Inflammatory macrophage (primary cell): ENCODE measurements at places on chromosomes 11 and 22.
A peak's percentile ranks its signal among the peaks of the same experiment; 100 is the strongest.

GRCh38 chr11:131411636-131412035 is 41.2 kb downstream of the NTM start:
- no peak for DNase-seq

GRCh38 chr11:64252003-64252872 is 908 bp downstream of the PLCB3 start:
- DNase-seq = peak; percentile 30

DNA sequence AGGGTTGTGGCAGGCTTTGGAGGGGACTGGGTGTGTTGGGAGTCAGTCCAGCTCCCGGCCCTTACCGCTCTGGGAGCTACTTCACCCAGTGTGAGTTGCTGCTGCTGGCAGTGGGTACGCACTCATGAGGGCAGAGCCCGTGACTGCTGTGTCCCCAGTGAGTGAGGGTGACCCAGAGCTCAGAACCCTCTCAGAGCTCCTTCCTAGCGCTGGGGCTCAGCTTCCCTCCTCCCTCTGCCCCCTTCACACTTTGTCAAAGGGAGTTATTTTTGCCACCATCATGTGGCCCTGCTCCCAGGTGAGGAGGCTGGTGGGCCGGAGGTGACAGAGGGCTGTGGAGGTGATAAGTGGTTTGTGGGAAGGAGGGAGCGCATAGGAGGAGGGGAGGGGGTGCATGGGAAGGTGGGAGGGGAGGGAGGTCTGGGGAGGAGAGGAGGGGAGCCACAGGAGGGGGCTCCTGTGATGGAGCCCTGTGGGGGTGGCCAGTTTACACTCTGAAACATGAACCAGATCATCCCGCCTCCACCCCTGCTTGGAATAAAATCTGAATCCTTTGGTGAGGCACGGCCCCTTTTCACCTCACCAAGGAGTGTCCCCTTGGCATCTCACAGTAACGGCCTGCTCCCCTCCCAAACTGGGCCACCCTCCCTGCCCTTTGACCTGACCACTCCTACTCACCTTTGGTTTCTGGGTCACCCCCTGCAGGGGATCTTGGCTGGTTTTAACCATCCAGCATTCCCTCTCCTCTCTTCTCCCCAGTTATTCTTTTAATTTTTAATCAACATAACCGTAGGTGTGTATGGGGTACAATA is 9.9 kb downstream of the NDUFV1 start:
- no peak for DNase-seq

DNA sequence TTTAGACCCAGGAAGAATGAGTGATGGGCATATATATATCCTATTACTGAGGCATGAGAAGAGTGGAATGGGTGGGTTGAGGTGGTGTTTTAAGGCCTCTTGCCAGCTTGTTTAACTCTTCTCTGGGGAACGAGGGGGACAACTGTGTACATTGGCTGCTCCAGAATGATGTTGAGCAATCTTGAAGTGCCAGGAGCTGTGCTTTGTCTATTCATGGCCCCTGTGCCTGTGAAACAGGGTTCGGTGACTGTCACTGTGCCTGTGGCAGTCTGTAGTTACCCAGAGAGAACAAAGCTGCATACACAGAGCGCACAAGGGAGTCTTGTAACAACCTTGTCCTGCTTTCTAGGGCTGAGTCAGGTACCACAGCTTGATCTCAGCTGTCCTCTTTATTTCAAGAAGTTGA is 11.7 kb downstream of the LIMK2 start:
- DNase-seq = no peak

GRCh38 chr11:88327462-88328143 is 9.9 kb downstream of the CTSC start:
- DNase-seq = no peak

DNA sequence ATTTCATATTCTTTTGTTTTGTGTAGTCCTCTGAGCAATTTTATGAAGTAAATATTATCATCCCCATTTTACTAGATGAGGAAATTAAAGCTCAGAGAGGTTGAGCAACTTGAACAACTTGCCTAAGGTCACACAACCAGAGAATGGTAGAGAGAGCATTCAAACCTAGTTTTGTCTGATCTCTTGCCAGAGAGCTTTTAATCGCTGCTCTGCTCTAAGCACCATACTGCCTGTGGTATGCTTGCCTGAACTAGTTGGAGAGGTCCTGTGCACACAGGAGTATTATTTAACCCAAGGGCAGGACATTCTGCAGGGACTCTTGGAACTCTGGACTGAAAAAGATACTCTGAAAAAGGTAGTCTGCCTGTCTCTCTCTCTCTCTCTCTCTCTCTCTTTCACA is 38.5 kb downstream of the TRAF6 start:
- no peak for DNase-seq

DNA sequence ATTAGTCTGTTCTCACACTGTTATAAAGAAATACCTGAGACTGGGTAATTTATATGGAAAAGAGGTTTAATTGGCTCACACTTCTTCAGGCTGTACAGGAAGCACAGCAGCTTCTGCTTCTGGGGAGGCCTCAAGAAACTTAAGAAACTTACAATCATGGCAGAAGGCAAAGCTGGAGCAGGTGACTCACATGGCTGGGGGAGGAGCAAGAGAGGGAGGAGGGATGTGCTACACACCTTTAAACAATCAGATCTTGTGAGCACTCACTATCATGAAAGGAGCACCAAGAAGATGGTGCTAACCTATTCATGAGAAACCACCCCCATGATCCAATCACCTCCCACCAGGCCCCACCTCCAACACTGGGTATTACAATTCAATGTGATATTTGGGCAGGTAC is 381.6 kb downstream of the ETS1 start:
- DNase-seq = no peak

DNA sequence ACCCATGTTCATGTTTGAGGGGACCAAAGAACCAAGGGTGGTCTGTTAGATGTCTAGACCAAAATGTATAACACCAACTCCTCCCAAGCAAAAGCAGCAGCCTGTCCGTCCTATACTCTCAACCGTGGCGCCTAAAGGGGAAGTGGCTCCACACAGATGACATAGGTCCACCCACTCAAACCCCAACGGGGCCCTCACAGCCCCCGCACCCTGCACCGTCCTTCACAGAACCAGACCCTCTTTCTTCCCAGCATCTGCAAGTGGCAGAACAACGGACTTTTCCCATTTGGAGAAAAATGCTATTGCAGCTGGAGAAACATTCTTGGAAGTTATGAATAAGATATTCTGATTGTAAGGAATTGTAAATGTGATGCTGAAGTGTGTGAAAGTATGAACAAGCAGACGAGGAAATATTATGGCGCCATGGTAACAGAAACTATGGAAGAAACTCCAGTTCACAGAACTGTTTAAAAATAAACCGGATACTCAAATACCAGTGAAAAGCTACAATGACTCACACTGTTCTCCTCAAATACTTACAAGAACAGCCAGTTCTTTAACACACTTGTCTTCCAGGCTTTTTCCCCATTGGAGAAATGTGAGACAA is 76.5 kb upstream of the ARFGAP3 start:
- DNase-seq = peak; percentile 95

DNA sequence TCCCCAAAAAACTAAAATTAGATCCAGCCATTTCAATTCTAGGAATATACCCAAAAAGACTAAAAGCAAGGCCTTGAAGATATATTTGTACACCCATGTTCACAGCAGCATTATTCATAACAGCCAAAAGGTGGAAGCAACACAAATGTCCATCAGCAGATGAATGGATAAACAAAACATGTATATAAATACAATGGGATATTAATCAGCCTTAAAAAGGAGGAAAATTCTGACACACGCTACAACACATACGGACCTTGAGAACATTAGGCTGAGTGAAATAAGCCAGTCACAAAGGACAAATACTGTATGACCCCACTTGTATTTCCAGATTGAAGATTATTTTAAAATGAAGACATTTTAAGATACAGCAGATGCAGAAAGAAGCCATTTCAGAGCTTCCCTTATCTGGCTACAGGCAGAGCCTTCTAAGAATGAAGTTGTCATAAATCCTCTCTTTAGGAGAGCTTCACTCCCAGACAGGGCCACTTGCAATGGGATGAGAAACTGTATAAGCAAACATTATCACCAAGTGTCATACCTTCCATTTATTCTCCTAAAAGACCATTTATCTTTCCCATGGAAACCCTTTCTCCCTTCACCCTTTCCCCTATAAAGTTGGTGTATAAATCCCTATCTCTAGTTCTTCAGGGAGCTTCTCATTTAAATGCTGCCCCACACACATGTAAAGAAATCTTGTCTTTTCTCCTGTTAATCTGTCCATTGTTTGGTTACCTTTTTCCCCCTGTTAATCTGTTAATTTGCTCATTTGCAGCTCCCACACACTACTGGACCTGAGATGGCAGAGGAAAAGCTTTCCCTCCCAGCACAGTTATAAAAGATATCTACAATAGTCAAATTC is 19.3 kb upstream of the TOP3B start:
- DNase-seq = no peak

DNA sequence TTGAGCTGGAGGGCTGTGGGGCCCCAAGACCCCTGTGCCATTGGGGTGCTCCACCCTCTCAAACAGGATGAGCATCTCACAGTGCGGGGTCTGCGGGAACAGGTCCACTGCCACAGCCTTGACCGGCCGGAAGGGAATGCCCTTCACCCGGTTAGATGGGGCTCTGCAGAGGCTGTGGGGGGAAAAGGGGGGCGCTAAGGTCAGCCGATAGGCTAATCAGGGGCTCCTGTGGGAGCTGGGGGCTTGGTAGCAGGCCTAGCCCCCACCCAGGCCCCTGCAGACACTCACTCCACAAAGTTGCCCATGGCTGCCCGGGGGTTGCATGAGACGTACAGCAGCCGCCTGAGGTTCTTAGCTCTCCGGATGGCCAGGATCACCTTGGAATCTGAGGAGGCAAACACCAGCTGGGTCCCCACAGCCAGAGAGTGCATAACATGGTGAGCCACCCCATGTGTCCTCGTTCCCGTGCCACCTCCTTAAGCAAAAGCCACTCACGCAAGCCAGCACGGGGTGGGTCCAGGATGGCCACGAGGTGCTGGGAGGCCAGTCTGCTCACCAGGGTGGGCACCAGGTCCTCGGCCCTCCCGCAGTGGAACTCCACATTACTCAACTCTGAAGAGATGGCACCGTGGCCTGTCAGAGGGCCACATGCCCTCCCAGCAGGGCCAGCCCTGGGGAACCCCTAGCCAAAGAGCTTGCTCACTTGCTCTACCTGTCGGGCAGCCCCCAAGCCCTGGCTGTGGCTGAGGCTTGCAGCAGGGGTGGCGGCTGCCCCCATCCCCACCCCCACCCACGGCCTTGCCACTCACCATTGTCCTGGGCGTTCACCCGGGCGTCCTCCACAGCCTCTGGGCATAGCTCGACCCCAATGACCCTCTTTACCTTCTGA is 3.0 kb upstream of the RANBP1 start:
- no peak for DNase-seq
